ENCODE measurements at places on chromosomes 13 and 19. TPM values are rescaled to one million over a fixed set of nuclear protein-coding genes. Genes with fewer than 3 reads are reported as not detected.
A peak's percentile ranks its signal among the peaks of the same experiment; 100 is the strongest.

LYPD3 gene
- 0.33 TPM for total RNA-seq

SERTM1 gene
- not detected for total RNA-seq

OR7D2 gene
- total RNA-seq, result not detected

GRCh38 chr19:12272980-12273901 is 21.4 kb downstream of the ZNF44 start:
- no peaks in the 10 kb centered on the region for H3K27me3 ChIP-seq
- H3K4me3 ChIP-seq, result no peak overlapping the region
- peaks cover 77% of the 10 kb centered on the region for H3K36me3 ChIP-seq
- DNase-seq, result no peak
- no peaks in the 10 kb centered on the region for H3K4me1 ChIP-seq
- H3K27ac ChIP-seq, result no peak overlapping the region

DNA sequence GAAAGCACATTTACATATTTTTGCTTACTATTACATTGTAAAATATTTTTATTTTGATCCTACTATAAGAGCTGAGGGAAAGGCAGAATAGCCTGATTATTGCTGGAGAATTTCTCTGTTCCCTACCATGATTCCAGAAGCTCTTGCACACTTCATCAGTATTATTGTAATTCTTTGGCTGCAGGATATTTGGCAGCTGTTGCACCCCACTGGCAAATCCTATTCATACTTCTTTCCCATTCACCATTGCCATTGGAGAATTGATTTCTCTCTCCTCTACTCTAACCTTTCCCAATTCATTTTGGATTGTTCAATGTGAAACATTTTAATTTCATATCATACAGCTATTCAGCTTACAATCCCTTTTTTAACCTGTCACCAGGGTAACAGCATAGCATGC is 238.0 kb downstream of the GGACT start:
- H3K27me3 ChIP-seq, result no peaks in the 10 kb centered on the region
- peaks cover 12% of the 10 kb centered on the region for H3K36me3 ChIP-seq
- H3K4me3 ChIP-seq, result no peak overlapping the region
- no peak overlapping the region for H3K27ac ChIP-seq

DNA sequence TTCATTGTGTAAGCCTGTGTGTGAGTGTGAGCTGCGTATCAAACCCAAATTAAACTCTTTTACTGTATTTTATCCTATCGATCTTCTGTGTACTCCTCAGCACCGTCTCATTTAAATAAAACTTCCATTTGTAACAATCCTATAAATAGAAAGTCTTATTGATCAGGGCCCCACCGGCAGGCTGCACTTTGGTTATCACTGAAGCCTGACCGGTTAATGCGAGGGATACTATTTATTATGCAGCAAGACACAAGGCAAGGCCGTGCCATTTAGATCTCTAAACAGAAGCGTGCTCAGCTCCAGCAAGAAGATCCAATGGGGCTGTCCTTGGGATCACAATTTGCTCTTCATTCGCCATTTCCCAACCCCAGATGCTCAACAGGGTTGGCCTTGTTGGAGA is 252.6 kb upstream of the TSHZ3 start:
- H3K4me1 ChIP-seq, result no peaks in the 10 kb centered on the region
- H3K27me3 ChIP-seq, result no peaks in the 10 kb centered on the region
- no peaks in the 10 kb centered on the region for H3K36me3 ChIP-seq
- no peak for DNase-seq

- H3K27ac ChIP-seq, result peak overlapping the region; percentile 98
- H3K36me3 ChIP-seq, result peaks cover 52% of the 10 kb centered on the region
- DNase-seq, result peak; percentile 77
Measured at GRCh38 chr19:23394511-23394910, 760 bp downstream of the ZNF91 start.

- H3K27ac ChIP-seq, result no peak overlapping the region
- DNase-seq, result no peak
- no peaks in the 10 kb centered on the region for H3K4me1 ChIP-seq
- peaks cover 8% of the 10 kb centered on the region for H3K27me3 ChIP-seq
Measured at GRCh38 chr13:33053397-33054066, 37.3 kb downstream of the KL start.

- H3K27ac ChIP-seq, result no peak overlapping the region
- H3K4me3 ChIP-seq, result no peak overlapping the region
- no peak for DNase-seq
- peaks cover 2% of the 10 kb centered on the region for H3K4me1 ChIP-seq
Measured at GRCh38 chr19:18453269-18454024, 15.5 kb upstream of the ISYNA1 start.

GRCh38 chr13:57739089-57739488 is 107.5 kb downstream of the PCDH17 start:
- H3K27ac ChIP-seq, result no peak overlapping the region
- no peak overlapping the region for H3K4me3 ChIP-seq

GRCh38 chr13:113972451-113973217 is 1.2 kb downstream of the C13orf46 start:
- H3K4me3 ChIP-seq, result no peak overlapping the region
- H3K27ac ChIP-seq, result no peak overlapping the region
- no peak for DNase-seq
- H3K27me3 ChIP-seq, result no peaks in the 10 kb centered on the region
- H3K4me1 ChIP-seq, result no peaks in the 10 kb centered on the region

GRCh38 chr13:62781866-62782265 is 1366.2 kb upstream of the PCDH20 start:
- no peaks in the 10 kb centered on the region for H3K36me3 ChIP-seq
- H3K27me3 ChIP-seq, result no peaks in the 10 kb centered on the region
- H3K27ac ChIP-seq, result no peak overlapping the region
- H3K4me3 ChIP-seq, result no peak overlapping the region
- no peak for DNase-seq

DNA sequence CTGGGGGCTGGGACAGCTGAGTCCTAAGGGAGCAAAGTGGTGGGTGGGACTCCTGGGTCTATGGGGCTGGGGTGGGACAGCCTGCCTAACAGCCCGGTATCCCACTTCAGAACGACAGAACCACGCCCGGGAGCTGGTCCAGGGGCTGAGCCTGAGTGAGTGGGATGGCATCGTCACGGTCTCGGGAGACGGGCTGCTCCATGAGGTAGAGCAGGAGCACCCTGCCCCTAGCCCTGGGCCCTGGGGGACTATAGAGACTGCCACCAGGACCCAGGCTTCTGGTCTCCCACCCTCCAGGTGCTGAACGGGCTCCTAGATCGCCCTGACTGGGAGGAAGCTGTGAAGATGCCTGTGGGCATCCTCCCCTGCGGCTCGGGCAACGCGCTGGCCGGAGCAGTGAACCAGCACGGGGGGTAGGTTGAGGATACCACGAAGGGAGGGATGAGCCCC is 8.6 kb downstream of the SPHK2 start:
- peaks cover 43% of the 10 kb centered on the region for H3K4me1 ChIP-seq
- peaks cover 12% of the 10 kb centered on the region for H3K36me3 ChIP-seq
- DNase-seq, result no peak
- H3K27ac ChIP-seq, result peak overlapping the region; percentile 74

GRCh38 chr19:42831221-42832019 is 48.1 kb downstream of the PSG1 start:
- H3K27me3 ChIP-seq, result no peaks in the 10 kb centered on the region
- H3K36me3 ChIP-seq, result no peaks in the 10 kb centered on the region
- H3K27ac ChIP-seq, result no peak overlapping the region
- no peak overlapping the region for H3K4me3 ChIP-seq
- no peaks in the 10 kb centered on the region for H3K4me1 ChIP-seq

DNA sequence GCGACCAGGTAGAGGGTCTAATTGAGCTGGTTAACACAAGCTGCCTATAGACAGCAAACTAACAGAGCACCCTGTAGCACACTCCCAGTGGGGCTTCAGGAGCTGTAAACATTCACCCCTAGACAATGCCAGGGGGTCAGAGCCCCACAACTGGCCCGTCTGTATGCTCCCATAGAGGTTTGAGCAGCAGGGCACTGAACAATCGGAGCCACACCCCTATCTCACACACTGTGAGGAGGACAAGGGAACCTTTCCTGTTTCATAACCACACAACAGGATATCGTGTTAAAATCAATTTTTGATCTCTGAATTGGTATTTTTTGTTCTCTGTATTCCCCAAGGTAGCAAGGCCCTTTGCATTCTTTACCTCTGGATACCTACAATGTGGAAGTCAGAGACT is 266.1 kb downstream of the SPRY2 start:
- H3K27ac ChIP-seq, result no peak overlapping the region
- H3K36me3 ChIP-seq, result no peaks in the 10 kb centered on the region
- H3K4me3 ChIP-seq, result no peak overlapping the region

GRCh38 chr13:44117351-44117750 is 237.6 kb downstream of the LACC1 start:
- H3K4me1 ChIP-seq, result peaks cover 21% of the 10 kb centered on the region
- H3K4me3 ChIP-seq, result no peak overlapping the region
- DNase-seq, result no peak
- H3K36me3 ChIP-seq, result no peaks in the 10 kb centered on the region
- H3K27ac ChIP-seq, result peak overlapping the region; percentile 28
